ENCODE measurements at places on chromosomes 5 and 9.

- DNase-seq, result no peak
Observed at GRCh38 chr5:131635684-131636572, 899 bp upstream of the RAPGEF6 start.

- DNase-seq, result no peak
Observed at GRCh38 chr9:111915425-111915758, 18.8 kb downstream of the UGCG start.

GRCh38 chr5:52849544-52849943 lies 61.8 kb downstream of the ITGA1 start:
- no peak for DNase-seq

GRCh38 chr5:6545770-6546690 lies 86.8 kb downstream of the NSUN2 start:
- no peak for DNase-seq

DNA sequence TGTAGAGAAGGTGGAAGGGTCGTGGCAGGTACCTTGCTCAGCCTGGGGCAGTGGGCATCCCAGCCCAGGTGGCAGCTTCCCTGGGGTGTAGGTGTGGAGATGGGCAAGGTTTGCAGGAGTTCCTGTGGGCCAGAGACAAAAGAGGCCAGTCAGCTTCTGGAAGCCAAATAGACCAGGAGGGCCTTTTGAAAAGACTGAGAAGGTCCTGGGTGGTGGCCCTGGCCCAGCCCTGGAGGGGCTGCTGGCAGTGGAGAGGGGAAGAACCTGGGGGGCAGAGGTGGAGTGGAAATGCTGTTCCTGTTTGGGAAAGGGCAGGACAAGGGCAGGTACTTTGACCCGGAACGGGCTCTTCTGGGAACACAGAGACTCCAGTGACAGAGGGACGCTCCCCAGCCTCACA lies 7.0 kb upstream of the IL3 start:
- DNase-seq, result no peak

GRCh38 chr9:134365791-134366222 lies 39.6 kb downstream of the RXRA start:
- DNase-seq, result peak; percentile 34

GRCh38 chr9:90515510-90515909 lies 127.1 kb downstream of the DIRAS2 start:
- DNase-seq, result no peak

GRCh38 chr9:36091026-36091953 lies 45.2 kb upstream of the GLIPR2 start:
- peak; percentile 36 for DNase-seq

DNA sequence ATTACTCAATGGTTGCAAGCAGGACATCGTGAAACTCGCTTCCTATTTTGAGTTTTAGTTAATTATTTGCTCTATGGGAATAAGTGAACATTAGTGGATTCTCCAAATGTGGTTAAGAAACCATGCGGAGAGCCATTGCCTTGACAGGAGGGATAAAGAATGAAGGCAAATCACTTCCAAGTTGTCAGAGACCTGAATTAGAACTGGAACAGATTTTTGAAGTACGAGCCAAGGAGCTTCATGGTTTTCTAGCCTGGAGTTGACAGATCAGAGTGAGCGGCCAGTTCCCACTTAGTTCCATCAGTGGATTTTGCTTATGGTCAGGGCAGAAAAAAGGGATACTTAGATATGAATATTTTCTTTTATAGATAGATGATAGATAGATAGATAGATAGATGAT lies 171.4 kb upstream of the CDH10 start:
- DNase-seq, result no peak

DNA sequence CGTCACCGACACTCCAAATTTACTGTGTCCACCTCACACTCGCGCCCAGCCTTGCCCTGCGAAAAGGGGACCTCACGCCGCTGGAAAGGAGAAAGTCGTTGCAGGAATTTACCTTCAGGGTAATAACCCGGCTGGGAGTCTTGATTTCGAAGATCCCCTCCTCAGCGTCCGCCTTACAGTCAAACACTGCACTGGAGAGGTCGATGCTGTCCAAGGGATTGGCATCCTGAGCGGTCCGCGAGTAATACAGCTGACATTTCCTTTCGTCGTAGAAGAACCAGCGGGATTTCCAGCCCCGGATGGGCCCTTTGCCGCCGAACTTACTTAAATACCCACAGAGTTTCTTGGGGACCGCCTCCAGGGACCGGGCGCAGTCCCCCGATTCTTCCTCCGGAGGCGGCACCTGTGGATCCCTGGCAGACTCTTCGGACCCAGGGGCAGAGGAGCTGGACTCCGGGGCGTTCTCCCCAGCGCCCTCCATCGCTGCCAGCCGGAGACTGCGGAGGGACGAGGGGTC lies 330 bp downstream of the TBC1D2 start:
- DNase-seq, result no peak

- no peak for DNase-seq
Observed at GRCh38 chr5:12204761-12205160, 300.5 kb upstream of the CTNND2 start.

- DNase-seq, result no peak
Observed at GRCh38 chr9:8136477-8136876, 336.9 kb upstream of the DMAC1 start.

- DNase-seq, result no peak
Observed at GRCh38 chr5:179805529-179806249, 977 bp downstream of the MGAT4B start.

DNA sequence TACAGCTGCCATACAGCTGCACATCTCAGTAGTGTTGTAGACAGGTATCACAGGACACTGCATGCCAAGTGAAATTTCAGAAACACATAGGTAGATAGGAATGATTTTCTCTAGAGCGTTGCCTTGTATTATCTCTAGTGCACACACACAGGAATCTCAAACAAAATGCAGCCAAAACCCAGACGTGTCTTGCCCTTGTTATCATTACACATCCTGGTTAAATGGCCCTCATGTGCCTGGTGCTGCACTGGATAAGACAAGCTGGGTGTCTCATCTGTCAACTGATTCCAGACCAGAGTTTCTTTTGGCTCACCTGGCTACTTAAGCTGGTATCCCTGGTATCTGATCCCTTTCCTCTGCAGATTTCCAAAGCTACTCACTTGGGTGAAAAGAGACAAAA lies 59.7 kb downstream of the SAXO1 start:
- no peak for DNase-seq

- no peak for DNase-seq
Observed at GRCh38 chr5:175728885-175729828, 71.3 kb downstream of the HRH2 start.

GRCh38 chr5:13783726-13784125 lies 160.8 kb downstream of the DNAH5 start:
- DNase-seq, result peak; percentile 31
